ENCODE measurements at places on chromosomes 7 and 10.

DNA sequence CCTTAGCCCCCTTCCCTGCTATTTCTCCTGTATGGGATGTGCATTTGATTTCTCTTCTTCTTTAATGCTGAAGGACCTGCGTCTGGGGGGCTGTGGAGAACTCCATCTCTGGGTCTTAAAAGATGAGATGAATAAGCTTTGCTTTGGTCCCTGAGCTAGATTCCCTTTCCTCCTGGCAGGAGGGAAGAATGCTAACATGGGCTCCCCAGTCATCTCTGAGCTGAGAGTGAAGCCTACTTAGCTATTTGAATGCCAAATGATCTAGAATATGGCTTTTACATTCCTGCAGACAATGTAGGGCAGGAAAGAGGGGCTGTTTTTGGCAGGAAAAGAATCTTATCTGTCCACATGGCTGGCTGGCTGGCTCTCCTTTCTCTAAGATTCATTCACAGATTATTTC, 62.6 kb upstream of the EFCAB10 start:
- no peak for DNase-seq

GRCh38 chr7:48295296-48295971, 124.2 kb downstream of the ABCA13 start:
- DNase-seq = no peak

- no peak for DNase-seq
Measured at GRCh38 chr7:6096581-6096980, 65.4 kb downstream of the ANKRD61 start.

GRCh38 chr10:66180581-66181318, 745.1 kb upstream of the LRRTM3 start:
- peak; percentile 3 for DNase-seq

DNA sequence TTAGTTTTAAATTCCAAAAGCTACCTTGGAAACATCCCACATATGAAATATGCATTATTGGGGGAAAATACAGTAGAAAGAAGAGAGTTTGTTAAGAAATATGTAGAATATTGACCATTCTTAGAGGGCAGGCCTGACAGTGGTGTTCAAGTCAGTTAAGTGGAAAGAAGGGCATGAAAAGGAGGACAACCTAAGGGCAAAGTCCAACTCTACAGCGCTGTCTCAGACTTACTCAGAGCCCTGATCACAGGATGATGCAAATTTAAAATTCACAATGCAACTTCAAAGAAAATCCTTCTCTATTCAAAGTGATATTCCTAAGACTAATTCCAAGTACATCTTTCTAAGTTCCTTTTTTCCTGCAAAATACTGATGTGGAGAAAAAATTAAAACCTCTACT, 139.1 kb upstream of the LRRTM3 start:
- DNase-seq = no peak

GRCh38 chr7:46775776-46776175, 806.1 kb downstream of the TNS3 start:
- peak; percentile 65 for DNase-seq

DNA sequence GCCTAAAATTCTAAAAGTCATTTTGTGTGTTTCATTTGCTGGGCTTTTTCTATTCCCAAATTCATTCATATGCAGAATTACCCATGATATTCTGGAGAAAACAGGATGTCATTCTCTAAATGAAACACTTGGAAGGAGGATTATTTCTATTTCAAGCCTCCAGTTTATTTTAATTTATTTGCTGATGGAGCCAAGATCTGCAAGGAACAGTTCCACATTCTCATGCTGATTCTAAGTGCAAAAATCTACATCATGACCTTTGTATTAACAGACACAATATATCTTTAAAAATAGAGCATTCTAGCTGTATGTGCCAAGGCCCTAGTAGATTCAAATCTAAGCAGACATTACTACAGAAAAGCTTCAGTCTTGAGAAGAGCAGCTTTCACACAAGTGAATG, 51.3 kb upstream of the KCND2 start:
- no peak for DNase-seq

DNA sequence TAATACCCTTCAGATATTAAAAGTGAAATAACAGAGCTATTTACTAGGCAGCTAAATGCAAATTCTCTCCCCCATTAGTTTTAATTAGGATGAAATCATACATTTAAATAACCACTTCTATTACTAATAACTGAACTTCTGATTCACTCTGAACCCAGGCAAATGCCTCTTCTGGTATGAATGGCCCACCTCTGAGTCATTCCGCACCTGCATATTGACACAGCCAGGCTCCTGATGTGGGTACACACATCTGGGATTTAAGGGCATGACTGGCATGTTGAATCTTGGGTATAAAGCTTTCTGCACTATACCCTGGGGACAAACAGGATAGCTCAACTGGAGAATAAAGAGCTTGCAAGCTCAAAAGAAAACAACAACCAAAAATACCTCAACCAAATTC, 140.9 kb downstream of the AUTS2 start:
- no peak for DNase-seq

GRCh38 chr10:14318007-14318406, 12.7 kb downstream of the FRMD4A start:
- DNase-seq = no peak

GRCh38 chr7:101113836-101114235, 13.1 kb upstream of the SERPINE1 start:
- no peak for DNase-seq

DNA sequence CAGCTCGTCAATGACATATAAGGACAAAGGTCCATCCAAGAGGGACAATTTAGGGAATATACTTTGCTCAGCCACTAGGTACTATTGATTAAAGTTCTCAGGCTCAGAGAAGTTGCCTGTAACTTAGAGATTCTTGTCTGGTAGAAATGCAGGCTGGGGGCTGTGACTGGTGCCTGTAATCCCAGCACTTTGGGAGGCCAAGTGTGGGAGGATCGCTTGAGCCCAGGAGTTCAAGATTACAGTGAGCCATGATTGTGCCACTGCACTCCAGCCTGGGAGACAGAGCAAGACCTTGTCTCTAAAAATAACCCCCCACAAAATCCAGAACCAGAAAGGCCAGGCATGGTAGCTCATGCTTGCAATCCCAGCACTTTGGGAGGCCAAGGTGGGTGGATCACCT, 36.2 kb upstream of the ACTR3B start:
- no peak for DNase-seq

GRCh38 chr10:88209837-88210561, 346.6 kb downstream of the PTEN start:
- DNase-seq = no peak

DNA sequence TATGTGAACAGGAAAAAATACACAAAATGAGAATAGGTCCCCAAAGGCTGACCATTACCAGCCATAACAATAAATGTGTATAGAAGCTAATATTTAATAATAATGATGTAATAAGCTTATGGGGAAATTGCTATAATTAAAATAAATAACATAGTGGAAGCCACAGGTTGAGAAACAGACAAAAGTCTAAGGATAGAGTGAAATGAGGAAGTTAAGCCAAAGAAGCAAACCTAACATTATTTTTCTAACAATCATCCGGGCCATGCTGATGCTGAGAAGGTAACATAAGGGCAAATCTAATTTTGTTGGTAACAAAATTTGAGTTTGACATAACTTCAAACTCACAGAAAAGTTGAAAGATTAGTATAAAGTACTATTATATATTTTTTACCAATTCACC, 115.9 kb downstream of the MICU1 start:
- DNase-seq = no peak

- no peak for DNase-seq
Measured at GRCh38 chr10:47243791-47244190, 56.2 kb upstream of the GDF10 start.

GRCh38 chr7:112866424-112866823, 76.2 kb upstream of the TMEM168 start:
- DNase-seq = no peak

GRCh38 chr7:157554393-157555238, 217.8 kb downstream of the DNAJB6 start:
- DNase-seq = no peak

- no peak for DNase-seq
Measured at GRCh38 chr7:137879357-137880158, 32.8 kb upstream of the DGKI start.

- no peak for DNase-seq
Measured at GRCh38 chr10:10612151-10612550, 405.5 kb upstream of the CELF2 start.

- no peak for DNase-seq
Measured at GRCh38 chr7:25303281-25304181, 75.2 kb upstream of the NPVF start.

- no peak for DNase-seq
Measured at GRCh38 chr7:221978-222715, 29.8 kb downstream of the FAM20C start.

DNA sequence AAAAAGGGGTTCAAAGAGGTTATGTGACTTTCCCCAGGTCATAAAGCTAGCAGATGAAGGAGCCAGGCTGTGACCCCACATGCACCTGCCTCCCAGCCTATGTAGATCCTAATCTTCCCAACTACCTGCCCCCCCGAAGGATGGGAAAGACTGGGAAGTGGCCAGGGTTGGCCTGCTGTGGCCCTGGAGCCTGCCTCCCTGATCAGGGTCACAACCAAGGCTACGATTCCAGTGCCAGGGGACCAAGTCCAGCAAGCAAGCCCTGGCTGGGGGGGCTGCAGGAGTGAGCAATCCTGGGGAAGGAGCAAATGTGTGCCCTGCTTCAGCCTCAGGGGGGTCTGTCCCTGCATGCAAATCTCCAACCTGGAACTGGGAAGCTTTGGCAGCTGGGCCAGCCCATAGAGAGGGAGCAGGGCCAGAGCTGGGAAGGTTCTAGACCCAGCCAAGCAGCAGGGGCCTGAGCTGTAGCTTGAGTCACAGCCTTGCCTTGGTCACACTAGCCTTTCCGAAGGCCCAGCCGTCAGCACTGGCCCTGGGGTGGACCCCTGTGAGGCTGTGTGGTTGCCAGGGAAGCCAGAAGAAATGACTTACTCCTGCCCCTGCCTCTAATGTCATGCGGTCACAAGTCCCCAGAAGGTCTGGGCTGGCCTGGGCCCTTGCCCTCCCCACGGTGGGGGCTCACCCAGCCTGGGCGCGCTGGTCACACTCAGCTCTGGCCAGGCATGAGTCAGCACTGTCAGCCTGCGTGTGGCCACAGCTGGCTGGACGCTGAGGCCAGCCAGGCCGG, 96.4 kb upstream of the ZMIZ1 start:
- peak; percentile 59 for DNase-seq

DNA sequence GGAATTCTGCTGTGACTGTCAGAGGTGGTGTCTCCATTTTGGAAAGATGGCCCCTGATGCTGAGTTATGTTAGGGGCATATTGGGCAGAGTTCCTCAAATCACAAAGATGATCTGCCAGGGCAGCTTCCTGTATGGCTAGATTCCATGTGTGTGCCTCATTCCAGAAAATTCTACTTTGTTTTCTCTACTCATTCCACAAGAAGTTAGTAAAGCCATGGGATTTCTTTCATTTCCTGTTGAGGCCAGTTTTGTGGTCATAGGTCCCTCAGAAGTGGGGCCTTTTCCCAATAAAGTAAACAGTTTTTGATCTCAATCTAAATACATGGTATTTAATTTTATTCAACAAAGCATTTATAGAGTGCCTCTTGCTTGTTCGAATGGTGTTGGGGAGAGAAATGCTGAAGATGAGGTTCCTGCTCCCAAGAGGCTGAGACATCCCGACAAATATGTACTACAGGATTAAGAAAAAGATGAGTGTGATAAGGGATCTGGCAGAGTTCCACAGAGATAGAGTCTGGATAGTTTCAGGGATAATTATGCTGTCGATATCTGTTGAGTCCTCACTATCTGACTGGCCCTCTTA, 33.0 kb downstream of the MINDY4 start:
- peak; percentile 87 for DNase-seq

- DNase-seq = no peak
Measured at GRCh38 chr10:124740369-124741280, 3.6 kb downstream of the FAM53B start.

- DNase-seq = no peak
Measured at GRCh38 chr7:130907439-130907838, 173.4 kb upstream of the KLF14 start.

- no peak for DNase-seq
Measured at GRCh38 chr7:47422611-47423010, 159.3 kb downstream of the TNS3 start.

DNA sequence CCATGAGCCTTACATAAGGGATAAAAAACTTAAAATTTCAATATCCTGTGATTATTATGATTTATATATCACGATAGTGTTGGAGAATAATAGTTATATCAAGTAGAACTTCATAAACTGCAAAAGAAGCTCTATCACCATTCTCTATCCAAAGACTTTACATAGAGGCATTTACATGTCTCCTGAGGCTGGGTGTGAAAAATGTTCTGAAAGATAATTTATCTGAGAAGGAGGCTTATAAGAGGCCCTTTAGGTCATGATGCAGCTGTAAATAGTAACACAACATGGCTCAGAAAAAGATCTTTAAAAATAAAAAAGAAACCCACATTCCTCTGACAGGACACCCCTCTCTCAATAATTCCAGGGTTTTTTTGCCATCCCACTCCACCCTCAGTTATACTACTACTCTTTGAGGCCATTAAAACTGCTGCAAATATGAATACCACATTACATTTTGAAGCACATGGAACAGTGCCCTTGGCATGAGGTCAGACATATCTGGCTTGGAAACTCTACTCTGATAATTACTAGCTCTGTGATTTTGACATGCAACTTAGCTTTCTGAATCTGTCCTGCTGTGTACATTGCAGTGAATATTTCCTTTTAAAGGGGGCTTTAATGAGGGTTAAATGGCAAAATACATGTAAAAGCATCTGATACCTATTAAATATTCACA, 55.5 kb downstream of the SLC16A12 start:
- DNase-seq = no peak

- no peak for DNase-seq
Measured at GRCh38 chr7:152674860-152675758, 832 bp downstream of the XRCC2 start.

- no peak for DNase-seq
Measured at GRCh38 chr10:110919349-110919931, at the start of gene SHOC2. TSS of gene SHOC2 (plus strand) at chr10:110919604. CDS start at chr10:110964359, 44,755 bp downstream.

DNA sequence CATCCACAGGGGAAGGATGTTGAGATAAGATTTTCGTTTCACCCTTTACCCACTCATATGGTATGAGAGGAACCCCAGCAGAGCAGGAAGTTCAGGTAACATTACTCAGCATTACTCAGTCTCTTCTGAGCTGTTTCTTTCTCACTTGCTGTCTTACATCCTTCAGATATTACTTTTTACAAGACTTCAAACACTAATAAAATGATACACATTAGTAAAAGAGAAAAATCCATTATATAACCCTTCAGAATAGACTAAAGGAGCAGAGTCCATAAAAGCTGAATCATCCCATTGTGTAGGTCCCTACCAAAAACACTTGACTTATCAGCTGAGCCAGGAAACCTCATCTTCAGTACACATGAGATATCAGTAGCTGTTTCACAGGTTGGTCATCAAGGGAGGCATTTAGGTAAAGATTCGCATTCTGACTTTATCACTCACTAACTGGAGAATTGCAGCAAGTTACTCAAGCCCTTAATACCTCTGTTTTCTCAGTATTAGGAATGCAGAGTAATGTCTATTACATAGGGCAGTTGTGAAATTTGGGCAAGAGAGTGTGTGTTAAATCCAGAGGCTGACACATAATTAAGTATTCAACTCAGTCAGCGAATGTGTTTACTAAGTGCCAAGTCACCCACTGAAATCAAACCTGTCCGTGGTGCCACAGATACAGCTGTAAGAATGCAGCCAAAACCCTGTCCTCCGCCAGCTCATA, 44.7 kb downstream of the KLF6 start:
- no peak for DNase-seq
